NCI-H774 (cell line): ENCODE measurements at places on chromosomes 5 and 9.

GRCh38 chr5:74766418-74766848 is 484 bp downstream of the GFM2 start:
- DNase-seq, result no peak

DNA sequence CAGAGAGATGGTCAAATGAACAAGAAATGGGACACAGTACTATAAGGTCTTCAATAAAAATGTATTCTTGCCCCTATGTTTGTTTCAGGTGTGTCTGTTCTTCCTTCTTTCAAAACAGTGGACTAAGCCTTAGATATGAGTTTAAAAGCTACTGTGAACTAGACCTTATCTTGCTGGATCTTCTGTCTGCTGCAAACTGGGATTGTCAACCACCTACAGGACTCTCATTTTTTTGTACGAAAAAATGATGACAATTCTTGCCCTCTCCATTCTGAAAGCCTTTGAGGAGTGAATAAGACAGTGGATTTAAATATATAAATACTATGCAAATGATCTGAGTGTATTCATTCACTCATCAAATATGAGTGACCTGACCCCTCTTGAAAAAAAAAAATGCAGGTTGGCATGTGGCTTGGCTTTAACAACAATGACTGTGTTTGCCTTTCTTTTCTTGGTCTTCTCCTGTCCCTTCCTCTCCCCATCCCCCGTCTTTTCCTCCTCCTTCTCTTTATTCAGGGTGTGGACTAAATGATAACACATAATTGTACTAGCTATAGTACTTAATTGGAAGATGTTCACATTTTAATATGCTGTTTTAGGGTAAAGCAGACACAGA is 235.5 kb upstream of the TRIM32 start:
- DNase-seq, result no peak

DNA sequence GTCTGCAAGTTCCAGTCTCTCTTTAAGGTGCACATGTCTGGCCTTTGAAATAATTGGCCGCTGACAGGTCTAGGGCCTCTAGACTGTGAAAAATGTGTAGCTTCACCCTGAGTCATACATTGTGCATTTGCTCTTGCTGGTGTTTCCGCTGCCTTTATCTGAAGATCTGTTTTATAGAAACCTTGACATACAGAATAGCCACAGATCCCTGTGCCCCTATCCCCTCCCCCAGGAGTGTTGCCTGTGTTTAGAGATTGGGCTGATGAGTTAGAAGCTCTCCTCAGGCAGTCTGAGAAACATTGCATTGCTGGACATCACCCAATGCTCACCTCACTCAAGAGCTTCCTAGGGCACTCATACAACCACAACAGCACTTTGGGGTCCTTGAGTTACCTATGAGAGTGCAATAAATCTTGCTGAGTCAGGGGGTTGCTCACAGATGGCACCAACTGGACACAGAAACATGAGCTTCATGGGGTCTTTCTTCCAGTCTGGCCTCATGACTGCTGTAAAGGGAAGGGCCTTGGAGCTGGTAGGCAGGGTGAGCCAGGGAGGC is 3.8 kb upstream of the ZNF782 start:
- DNase-seq, result no peak

DNA sequence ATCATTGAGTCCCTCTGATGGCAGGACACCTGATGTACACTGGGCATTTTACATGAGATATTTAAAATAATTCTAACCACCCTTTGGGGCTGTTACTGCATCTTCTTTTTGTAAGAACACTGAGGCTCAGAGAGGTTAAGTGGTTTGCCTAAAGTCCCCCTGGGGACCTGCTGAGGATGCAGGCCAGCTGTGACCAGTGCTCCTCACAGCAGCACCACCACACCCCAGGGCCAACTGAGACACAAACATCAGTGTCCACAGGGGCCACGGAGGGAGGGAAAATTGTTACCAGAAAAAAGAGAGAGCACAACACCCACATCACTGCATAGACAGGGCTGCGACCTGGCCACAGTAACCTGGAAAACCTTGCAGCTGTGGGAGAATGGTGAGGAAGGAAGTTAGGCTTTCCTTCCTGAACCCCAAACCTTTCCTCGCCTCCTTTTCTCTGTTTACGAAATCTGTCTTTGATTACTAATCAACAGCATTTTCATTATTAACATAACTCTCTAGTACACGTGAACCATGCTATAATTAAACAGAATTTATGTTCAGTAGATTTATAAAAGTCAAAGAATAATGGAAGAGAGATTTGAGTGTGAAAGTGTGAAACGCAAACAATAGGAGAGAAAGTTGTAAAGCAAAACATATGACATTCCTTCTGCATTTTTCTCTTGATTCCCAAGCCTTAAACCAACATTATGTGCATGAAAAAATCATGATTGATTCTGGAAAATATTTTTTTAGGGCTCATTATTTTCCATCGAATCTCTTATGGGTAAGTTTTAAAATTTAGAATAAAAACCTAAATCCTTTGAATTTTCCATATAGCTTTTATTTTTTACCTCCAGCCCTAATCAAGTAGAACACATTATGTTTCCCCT is 228.1 kb upstream of the DAPK1 start:
- DNase-seq, result no peak

- no peak for DNase-seq
Observed at GRCh38 chr5:158838781-158839180, 260.9 kb downstream of the EBF1 start.

DNA sequence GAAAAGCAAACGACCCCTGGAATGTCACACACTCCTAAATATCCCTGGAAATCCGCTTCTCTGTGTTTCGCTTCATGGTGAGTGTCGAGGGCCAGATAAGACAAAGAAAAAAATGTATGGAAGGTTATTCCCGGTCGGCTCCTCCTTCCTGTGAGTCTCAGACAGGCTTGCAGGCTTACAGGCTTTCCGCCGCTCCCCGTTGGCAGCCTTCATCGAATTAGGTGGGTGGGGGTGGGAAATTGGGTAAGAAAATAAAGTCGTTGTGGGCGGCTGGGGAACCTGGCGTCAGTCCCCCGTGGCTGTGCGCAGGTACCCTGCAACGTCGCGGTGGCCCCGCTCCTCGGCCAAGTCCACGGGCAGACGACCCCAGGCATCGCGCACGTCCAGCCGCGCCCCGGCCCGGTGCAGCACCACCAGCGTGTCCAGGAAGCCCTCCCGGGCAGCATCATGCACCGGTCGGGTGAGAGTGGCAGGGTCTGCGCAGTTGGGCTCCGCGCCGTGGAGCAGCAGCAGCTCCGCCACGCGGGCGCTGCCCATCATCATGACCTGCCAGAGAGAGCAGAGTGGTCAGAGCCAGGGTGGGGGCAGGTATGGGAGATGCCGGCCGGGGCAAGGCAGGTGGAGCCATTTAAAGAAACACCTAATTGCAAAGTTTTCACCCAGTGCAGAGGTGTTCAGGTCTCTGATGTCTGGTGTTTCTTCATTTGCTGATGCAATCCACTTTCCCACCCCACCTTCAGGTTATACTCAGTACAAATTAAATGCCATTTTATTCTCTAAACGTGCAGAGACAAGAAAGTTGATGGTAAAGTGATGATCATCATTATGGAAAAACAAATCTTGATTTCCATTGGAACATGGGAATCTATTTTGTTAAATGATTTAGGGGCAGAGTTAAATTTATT is 3.2 kb downstream of the CDKN2B start:
- DNase-seq, result no peak

- peak; percentile 9 for DNase-seq
Observed at GRCh38 chr5:66757219-66757833, 161.1 kb downstream of the MAST4 start.

DNA sequence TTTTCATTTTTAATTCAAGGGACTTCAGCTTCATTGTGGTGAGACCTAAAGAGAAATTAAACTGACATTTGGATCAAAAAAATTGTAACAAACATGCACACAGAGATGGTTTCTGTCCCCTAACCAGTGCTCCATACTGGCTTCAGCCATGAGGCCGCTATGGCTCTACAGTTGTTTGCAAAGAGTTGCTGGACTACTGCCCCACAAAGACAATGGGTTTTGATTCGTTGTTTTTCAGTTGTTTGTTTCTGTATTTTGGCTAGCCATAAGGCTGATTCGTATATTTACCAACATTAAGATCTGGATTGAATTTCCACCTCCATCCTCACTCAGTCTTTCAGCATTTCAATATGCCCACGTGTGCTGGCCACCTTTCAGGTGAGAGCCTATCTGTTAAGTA is 163.7 kb upstream of the KIF2A start:
- DNase-seq, result no peak

GRCh38 chr9:30713243-30713642 is 1671.2 kb upstream of the ACO1 start:
- no peak for DNase-seq

GRCh38 chr9:23823986-23824829 is 1.8 kb downstream of the ELAVL2 start:
- no peak for DNase-seq

GRCh38 chr9:124488641-124489210 is 18.5 kb downstream of the NR5A1 start:
- DNase-seq, result no peak

GRCh38 chr9:95791286-95791685 is 84.2 kb upstream of the ERCC6L2 start:
- no peak for DNase-seq

DNA sequence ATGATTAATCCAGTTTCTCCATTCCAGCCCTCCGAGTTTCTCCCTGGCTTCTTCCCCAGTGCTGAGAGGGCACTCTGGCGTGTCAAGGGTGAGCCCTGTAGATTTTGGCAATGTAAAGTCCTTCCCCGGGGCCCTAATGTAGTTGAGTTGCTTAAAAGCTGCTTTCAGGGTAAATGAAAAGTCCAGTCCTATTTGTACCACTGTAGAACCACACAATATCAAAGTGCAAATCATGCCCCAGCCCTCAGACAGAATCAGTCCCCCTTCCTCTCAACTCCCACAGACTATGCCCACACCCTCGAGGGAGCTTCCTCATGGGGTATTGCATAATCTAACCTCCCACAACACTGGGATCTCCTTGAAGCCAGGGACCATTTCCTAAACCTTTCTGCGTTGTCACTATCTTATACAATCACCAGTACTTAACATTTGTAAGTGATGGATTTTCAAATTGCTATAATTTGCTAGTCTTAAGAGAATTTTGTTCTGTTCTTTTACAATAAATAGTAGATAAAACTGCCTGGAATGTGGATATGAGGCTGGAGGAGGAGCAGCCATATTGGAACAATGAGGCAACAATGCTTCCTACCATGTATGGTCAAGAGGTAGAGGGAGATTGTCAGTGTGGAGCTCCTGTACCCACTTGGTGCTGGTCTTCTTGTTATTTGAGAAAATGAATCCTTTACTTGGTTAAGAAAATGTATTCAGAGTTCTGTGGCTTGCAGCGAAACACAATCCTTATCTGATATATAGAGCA is 34.4 kb downstream of the ZNF366 start:
- DNase-seq, result no peak

GRCh38 chr9:83622939-83623678 is at the start of gene IDNK:
IDNK (plus strand) TSS chr9:83623143; CDS start chr9:83623172, 29 bp downstream.
- DNase-seq, result peak; percentile 72

DNA sequence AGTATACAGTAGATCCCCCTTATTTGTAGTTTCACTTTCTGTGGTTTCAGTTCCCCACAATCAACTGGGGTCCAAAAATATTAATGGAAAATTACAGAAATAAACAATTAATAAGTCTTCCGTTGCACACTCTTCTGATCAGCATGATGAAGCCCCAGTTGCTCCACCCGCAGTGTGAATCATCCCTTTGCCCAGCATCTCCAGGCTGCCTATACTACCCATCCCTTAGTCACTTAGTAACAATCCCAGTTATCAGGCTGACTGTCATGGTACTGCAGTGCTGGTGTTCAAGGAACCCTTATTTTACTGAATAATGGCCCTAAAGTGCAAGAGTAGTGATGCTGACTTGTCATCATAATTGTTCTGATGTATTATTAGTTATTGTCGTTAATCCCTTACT is 28.9 kb downstream of the SHC3 start:
- DNase-seq, result no peak

GRCh38 chr5:149181732-149182131 is 40.4 kb downstream of the ABLIM3 start:
- DNase-seq, result no peak

- DNase-seq, result no peak
Observed at GRCh38 chr9:4416467-4416866, 73.8 kb upstream of the SLC1A1 start.

DNA sequence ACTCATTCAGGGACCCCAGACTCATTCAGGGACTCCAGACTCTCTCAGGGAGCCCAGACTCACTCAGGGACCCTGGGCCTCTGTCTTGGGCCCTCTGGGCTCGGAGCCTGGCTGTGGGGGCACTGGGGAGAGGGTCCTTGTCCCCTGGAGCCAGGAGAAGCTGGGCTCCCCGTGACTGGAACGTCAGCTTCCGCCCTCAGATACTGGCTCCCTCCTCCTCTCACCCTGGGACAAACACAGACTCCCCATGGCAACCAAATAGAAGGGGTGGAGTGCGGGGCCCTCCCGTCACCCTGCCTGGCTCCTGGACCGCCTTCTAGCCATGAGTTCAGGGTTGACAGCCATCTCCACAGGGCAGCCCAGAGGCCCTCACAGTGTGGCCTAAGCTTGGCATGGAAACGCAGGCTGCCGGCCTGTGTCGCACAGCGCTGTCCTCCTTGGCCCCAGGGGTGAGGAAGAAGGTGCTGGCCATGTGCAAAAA is 27.6 kb downstream of the ZDHHC11B start:
- DNase-seq, result no peak

GRCh38 chr5:93381057-93381456 is 200.0 kb downstream of the NR2F1-AS1 start:
- DNase-seq, result no peak

DNA sequence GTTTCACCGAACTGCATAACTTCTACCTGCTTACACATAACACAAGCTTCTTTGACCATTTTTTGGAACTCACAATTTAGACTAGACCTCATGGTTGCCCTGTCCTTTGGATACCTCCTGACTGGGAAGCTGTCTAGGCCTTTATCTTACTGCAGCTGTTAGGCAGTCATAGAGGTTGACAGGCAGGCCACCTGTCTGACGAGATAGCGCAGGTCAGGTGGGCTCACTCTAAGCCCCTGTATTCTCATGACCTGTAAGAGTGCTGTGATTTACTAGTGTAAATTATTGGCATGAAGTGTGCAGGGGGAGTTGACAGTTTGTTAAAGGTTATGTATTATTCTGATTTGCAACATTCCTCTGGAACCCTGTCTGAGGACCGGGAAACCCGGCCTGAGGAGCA is 29.0 kb downstream of the SLC22A4 start:
- no peak for DNase-seq

- no peak for DNase-seq
Observed at GRCh38 chr9:93091056-93091452, 5.0 kb upstream of the CARD19 start.

DNA sequence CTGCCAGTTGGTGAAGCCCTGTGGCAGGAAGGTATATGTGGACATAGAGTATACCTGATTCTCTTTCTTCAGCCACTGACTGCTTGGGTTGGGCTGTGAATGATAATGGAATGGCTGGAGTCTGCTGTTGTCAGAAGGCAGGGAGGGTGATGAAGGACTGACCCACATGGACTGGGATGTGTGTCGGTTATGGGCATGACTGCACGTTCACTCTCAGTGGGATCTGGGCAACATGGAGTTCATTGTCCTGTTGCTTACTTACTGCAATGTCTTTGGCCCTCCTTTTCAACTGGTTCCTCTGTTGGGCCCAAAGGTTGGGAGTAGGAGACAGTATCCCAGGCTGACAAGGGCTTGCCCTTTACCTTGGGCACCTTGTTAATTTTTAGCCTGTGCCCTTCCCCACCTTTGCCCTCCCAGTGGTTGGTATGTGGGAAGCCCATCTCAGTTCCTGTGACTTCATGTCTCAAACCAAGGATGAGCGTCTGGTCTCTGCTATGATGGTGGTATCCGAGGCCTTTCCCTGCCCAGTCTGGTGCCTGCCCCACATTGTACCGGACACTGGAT is 34.6 kb downstream of the FAXDC2 start:
- no peak for DNase-seq
